ENCODE measurements at places on chromosomes 2 and 18.

GRCh38 chr2:59566739-59567138 is 986.7 kb downstream of the BCL11A start:
- DNase-seq = no peak

GRCh38 chr18:37305066-37305465 is 260.5 kb downstream of the CELF4 start:
- DNase-seq = no peak

DNA sequence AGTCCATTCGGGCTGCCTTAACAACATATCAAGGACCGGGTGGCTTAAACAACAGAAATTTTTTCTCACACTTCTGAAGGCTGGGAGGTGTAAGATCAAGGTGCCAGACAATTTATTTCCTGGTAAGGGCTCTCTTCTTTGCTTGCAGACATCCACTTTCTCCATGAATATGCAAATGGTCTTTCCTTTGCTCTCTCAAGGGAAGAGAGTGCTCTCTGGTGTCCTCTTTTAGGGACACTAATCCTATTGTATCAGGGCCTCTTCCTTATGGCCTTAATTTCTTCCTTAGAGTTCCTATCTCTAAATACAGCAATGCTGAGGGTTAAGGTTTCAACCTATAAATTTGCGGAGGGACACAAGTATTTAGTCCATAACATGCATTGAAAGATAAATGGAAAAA is 770.8 kb downstream of the DSC3 start:
- peak; percentile 4 for DNase-seq

DNA sequence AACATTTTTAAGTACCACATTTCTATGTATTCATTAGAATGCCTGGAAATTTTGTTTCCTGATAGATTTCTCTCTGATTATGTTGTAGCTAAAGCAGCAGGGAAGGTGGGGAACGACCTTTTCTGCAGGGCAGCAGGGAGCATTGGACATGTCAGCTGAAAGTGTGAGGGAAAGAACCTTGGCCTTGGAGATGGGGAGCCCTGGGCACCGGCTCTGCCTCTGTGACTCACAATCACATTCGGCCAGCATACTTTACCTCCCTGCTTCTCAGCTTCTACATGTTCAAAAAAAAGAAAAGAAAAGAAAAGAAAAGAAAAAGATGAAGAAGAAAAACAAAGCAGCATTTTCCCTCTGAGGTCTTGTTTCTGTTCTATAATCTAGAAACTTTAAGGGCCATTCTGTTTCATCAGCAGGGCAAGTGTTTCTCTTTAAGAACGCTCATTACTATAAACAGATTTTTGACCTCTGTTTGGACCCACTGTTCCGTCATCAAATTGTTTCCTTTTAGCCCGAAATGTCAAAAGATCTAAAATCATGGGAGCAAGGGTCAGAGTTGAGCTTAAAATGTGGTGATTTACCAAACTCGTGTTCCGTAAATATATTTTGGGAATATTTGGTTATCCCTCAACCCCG is 27.9 kb downstream of the SETBP1 start:
- no peak for DNase-seq

GRCh38 chr2:168545439-168546082 is 89.5 kb downstream of the CERS6 start:
- DNase-seq = peak; percentile 68
